Muscle of leg (tissue), 16 donors: ENCODE measurements at places on chromosomes 16 and 17. TPM values are rescaled to one million over a fixed set of nuclear protein-coding genes. Genes with fewer than 3 reads are reported as not detected.
A peak's percentile ranks its signal among the peaks of the same experiment; 100 is the strongest.

Gene SLC47A2
- not detected for total RNA-seq

GRCh38 chr16:85928401-85928820 lies 29.4 kb downstream of the IRF8 start:
- H3K4me3 ChIP-seq, result no peak overlapping the region
- peaks cover 21% of the 10 kb centered on the region for H3K4me1 ChIP-seq
- peaks cover 37% of the 10 kb centered on the region for H3K27me3 ChIP-seq
- DNase-seq, result peak; percentile 97
- peak overlapping the region; percentile 59 for H3K27ac ChIP-seq

GRCh38 chr17:78523934-78524655 lies 53.1 kb downstream of the DNAH17 start:
- no peak overlapping the region for H3K27ac ChIP-seq
- H3K27me3 ChIP-seq, result peaks cover 2% of the 10 kb centered on the region
- H3K4me1 ChIP-seq, result peaks cover 10% of the 10 kb centered on the region
- no peak for DNase-seq
- H3K36me3 ChIP-seq, result no peaks in the 10 kb centered on the region

Gene IRX6
- total RNA-seq, result 0.09 TPM

Gene IL17C
- not detected for total RNA-seq

- no peak overlapping the region for H3K4me3 ChIP-seq
- H3K27ac ChIP-seq, result peak overlapping the region; percentile 79
- H3K4me1 ChIP-seq, result peaks cover 13% of the 10 kb centered on the region
- peak; percentile 95 for DNase-seq
- no peaks in the 10 kb centered on the region for H3K27me3 ChIP-seq
- H3K36me3 ChIP-seq, result no peaks in the 10 kb centered on the region
Measured at GRCh38 chr16:69396187-69397061, 10.6 kb upstream of the TERF2 start.

GRCh38 chr17:259341-259976 lies 78.0 kb upstream of the DOC2B start:
- peaks cover 20% of the 10 kb centered on the region for H3K4me1 ChIP-seq
- H3K27ac ChIP-seq, result no peak overlapping the region
- H3K4me3 ChIP-seq, result no peak overlapping the region
- H3K36me3 ChIP-seq, result peaks cover 5% of the 10 kb centered on the region
- no peak for DNase-seq

Gene CCDC200
- total RNA-seq, result not detected

GRCh38 chr16:876523-877241 lies 76.1 kb upstream of the GNG13 start:
- H3K27me3 ChIP-seq, result peaks cover 2% of the 10 kb centered on the region
- no peak overlapping the region for H3K4me3 ChIP-seq
- H3K4me1 ChIP-seq, result peaks cover 24% of the 10 kb centered on the region

DNA sequence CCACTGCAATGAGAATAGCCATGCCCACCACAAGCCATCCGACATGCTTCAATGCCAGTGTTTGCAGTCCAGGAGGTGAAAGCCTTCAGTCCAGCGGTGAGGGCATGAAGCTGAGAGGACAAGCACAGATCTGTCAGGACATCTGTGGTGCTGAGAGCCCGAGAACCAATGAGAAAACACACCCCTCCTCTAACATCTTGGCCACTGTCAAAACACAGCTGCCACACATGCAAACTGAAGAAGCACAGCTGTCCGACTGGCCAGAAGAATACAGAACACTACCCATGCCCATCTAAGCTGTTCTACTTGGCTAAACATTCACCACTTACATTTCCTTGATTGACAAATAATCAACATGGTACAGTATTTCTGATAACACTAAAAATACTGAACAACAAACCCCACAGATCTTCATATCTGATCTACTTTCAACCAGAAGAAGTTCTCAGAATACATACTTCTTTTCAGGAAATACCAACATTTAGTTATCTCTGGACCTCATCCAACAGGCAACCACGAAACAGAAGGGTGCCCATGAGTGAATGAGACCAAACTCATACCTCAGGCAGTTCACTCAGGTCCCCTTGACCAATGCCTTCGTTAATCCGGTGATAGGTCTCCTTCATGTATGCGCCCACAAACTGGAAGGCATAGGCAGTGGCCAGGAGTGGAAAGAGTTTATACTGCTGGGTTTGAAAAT lies 10.2 kb upstream of the FBF1 start:
- peak overlapping the region; percentile 31 for H3K27ac ChIP-seq
- peaks cover 15% of the 10 kb centered on the region for H3K4me1 ChIP-seq
- peak; percentile 81 for DNase-seq
- H3K4me3 ChIP-seq, result no peak overlapping the region
- peaks cover 71% of the 10 kb centered on the region for H3K36me3 ChIP-seq

DNA sequence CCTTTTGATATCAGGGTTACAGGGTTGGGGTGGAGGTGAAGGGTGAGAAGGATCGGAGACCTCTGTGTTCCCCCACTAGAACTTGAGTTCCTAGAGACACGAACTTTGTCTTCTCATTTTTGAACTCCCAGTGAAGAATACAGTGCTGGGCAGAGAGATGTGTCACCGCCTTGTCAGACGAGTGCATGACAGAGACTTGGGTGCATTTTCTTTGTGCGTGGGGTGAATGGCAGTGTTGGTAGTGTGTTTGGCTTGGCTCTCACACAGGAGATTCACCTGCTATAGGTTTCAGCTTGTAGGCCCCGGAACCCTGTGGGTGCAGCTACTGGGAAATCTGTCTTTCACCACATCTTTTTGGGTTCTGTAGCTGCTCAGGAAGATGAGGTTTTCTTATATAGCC lies 40.0 kb upstream of the CCR7 start:
- H3K27me3 ChIP-seq, result peaks cover 6% of the 10 kb centered on the region
- H3K27ac ChIP-seq, result no peak overlapping the region
- no peaks in the 10 kb centered on the region for H3K36me3 ChIP-seq
- no peak for DNase-seq
- no peaks in the 10 kb centered on the region for H3K4me1 ChIP-seq

Gene MT1A
- 0.58 TPM for total RNA-seq

- DNase-seq, result peak; percentile 65
- H3K36me3 ChIP-seq, result no peaks in the 10 kb centered on the region
- H3K4me3 ChIP-seq, result no peak overlapping the region
- H3K4me1 ChIP-seq, result peaks cover 62% of the 10 kb centered on the region
Measured at GRCh38 chr16:50616883-50617645, 64.0 kb downstream of the SNX20 start.

DNA sequence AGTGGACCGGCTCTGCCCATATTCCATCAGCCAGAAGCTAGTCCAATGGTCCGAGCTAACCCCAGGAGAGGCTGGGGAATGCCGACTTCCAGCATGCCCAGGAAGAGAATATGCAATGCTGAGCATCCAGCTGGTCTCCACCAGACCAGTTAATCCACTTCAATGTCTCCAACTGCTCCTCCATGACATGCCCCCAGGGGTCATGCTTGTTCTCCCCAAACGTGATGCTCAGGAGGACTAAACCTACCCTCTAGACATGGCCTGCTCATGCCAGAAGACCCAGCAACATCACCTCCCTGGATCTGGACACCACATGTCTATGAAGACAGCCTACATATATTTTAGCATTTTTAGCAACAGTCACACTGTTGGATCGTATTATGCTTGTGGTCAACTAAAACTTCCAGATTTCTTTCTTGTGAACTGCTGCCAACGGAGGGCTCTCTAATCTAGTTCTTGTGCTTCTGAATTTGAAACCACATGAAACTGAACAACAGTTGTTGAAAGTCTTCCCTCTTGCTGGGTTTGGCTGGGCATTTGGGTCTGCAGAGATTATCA lies 245.1 kb downstream of the SOX9 start:
- H3K27me3 ChIP-seq, result peaks cover 5% of the 10 kb centered on the region
- no peak overlapping the region for H3K4me3 ChIP-seq
- no peak overlapping the region for H3K27ac ChIP-seq
- no peaks in the 10 kb centered on the region for H3K4me1 ChIP-seq

DNA sequence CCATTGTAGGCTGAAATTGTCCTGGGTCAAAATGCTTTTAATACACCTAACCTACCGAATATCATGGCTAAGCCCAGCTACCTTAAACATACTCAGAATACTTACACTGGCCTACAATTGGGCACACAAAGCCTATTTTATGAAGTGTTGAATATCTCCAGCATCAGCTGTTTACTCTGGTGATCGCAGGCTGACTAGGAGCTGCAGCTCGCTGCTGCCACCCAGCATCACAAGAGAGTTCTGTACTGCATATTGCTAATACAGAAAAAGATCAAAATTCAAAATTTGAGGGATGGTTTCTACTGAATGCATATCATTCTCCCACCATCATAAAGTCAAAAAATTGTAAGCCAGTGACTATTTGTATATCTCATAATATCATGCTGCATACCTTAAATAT lies 55.3 kb downstream of the ULK2 start:
- no peaks in the 10 kb centered on the region for H3K27me3 ChIP-seq
- H3K4me3 ChIP-seq, result no peak overlapping the region
- H3K4me1 ChIP-seq, result no peaks in the 10 kb centered on the region
- H3K27ac ChIP-seq, result no peak overlapping the region
- no peak for DNase-seq

Gene TNFRSF17
- total RNA-seq, result not detected

Gene MFSD6L
- total RNA-seq, result 0.27 TPM

Gene TNFRSF13B
- not detected for total RNA-seq

Gene KRTAP9-8
- not detected for total RNA-seq

Gene ASGR1
- total RNA-seq, result 1.5 TPM

Gene IKZF3
- 0.18 TPM for total RNA-seq

GRCh38 chr16:1647856-1648255 lies 30.2 kb upstream of the JPT2 start:
- peak; percentile 45 for DNase-seq
- H3K27ac ChIP-seq, result no peak overlapping the region
- H3K27me3 ChIP-seq, result no peaks in the 10 kb centered on the region
- H3K36me3 ChIP-seq, result peaks cover 57% of the 10 kb centered on the region
- H3K4me1 ChIP-seq, result peaks cover 14% of the 10 kb centered on the region
- no peak overlapping the region for H3K4me3 ChIP-seq

Gene CETP
- 4.7 TPM for total RNA-seq

DNA sequence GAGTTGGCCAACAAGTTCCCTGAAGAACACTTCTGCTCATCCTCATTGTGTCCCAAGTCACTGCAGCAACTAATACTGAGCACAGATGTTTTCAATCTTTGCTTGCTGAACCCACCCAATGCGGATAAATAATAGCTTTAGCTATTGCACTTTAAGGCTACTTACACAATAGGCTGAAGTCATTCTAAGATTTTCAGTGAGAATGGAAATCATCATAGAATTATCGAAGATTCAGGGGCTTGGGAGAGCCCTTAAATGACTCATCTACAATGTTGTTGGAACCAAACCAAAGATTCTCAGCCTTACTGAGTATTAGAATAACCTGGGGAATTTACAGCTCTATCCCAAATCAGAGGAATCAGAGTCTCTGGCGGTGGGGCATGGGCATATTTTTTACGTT lies 51.2 kb downstream of the SYCE1L start:
- no peaks in the 10 kb centered on the region for H3K27me3 ChIP-seq
- peak; percentile 72 for DNase-seq
- no peak overlapping the region for H3K4me3 ChIP-seq
- H3K4me1 ChIP-seq, result no peaks in the 10 kb centered on the region
- no peaks in the 10 kb centered on the region for H3K36me3 ChIP-seq

DNA sequence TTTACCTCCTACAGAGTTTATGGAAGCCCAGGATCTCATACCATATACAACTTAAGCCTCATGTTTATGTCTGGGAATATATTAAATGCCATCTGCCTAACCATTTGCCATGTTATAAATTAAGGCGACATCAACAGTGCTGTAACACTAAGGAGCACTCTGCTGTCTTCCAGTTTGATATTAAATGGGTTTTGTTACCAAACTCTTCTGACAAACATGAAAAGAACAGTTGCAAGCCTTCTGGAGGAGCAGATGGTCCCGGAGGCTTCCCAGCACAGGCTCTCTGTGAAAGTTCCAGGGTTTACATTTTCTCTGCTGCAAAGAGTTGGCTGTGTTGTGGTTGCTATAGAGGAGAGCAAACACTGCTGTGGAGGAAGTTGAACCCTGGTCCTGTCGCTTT lies 545.3 kb upstream of the SALL1 start:
- H3K4me1 ChIP-seq, result no peaks in the 10 kb centered on the region
- no peak overlapping the region for H3K27ac ChIP-seq
- no peaks in the 10 kb centered on the region for H3K36me3 ChIP-seq

Gene PYY
- total RNA-seq, result not detected

Gene SLC16A13
- total RNA-seq, result 0.18 TPM

DNA sequence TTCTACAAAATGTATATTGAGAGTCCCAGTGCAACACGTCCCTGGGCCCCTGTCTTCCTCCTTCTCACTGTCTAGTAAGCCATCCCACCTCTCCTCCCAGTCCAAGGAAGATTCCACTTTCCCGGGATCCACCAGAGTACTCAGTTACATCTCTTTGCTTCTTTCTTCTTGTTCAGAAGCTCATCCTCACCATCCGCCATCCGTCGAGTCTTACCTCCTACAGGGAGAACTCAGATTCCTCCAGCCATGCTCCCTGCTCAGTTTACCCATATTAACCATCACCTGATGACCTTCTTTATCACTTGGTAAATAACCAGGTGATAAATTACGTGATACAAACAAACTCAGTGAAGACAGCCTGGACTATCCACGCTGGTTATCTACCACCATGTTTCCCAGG lies 57.1 kb downstream of the CYTH1 start:
- H3K4me1 ChIP-seq, result peaks cover 40% of the 10 kb centered on the region
- no peak overlapping the region for H3K4me3 ChIP-seq
- DNase-seq, result no peak
- peaks cover 2% of the 10 kb centered on the region for H3K36me3 ChIP-seq
- H3K27ac ChIP-seq, result no peak overlapping the region

GRCh38 chr17:16937431-16937830 lies 34.5 kb downstream of the TNFRSF13B start:
- peaks cover 17% of the 10 kb centered on the region for H3K4me1 ChIP-seq
- DNase-seq, result no peak
- no peaks in the 10 kb centered on the region for H3K27me3 ChIP-seq
- no peaks in the 10 kb centered on the region for H3K36me3 ChIP-seq

DNA sequence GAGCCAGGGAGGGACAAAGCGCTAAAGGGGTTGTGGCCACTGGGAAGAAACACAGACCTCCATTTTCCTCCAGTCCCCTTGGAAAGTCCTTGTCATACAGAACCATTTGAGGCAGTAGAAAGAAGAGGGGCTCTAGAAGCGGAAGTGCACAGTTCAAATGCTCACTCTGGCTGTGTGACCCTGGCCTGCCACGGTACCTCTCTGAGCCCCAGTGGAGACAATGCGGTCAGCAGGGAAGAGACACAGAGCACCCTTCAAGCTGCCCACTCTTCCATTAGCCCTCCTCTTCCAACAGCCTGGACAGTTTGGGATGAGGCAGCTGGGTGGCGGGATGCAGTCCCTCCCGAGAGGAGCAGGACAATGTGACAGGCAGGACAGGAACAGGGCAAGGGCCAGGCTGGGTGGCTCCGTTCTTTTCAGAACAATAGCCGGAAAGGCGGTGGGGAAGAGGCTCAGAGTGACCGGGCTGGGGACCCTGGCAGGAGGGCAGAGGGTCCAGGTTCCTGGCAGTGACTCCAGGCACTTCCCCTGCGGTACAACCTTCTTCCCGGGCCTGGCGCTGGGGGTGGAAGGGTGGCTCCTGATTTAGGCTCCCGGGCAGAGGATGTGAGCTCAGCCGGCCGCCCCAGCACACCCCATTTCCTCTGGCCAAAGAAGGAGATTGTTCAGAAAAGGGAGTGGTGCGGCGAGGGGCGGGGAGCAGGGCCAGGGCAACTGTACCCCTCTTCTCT lies 5.6 kb downstream of the CASKIN2 start:
- H3K27ac ChIP-seq, result peak overlapping the region; percentile 86
- peaks cover 66% of the 10 kb centered on the region for H3K4me1 ChIP-seq
- H3K4me3 ChIP-seq, result no peak overlapping the region
- DNase-seq, result no peak
- H3K27me3 ChIP-seq, result no peaks in the 10 kb centered on the region
